ENCODE measurements at places on chromosomes 13 and 19.

DNA sequence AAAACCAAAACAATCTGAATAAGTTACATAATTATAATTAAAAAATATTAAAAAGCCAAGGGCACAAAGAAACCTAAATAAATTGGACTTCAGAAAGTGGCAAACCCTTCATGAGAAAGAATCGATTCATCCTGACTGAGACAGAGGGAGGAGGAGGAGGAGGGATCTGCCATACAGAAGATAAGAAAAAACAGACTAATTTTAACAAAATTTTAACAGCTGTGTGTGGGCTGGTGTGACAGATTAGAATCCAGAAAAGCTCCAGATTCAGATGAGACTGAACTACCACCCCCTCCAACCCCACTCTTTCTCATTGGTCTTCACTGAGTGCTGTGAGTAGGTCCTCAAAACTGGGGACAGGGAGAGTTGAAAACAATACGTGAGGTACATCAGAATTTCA, 111.5 kb upstream of the HTR2A start:
- DNase-seq, result no peak

DNA sequence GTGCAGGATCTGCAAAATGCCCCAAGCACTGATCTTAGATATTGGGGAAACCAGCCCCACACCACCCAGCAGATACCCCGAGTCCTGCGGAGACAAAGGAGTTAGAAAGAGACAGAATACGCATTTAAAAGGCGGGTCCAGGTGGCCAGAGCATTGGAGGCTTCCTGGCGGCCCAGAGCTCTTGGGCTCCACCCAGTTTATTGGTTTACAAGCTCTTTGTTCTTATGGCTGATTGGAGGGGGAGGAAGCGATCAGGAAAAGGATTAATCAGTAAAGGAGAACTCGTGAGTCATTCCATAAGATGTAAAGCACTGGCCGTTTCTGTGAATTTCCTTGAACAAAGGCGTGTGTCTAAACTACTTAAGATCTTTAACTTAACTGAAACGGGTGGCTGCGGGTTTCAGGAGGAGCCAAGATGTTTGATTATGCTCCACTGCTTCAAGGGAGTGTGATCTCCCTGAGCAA, 926 bp downstream of the ZNF587 start:
- peak; percentile 2 for DNase-seq

GRCh38 chr13:78520425-78520824, 82.9 kb downstream of the POU4F1 start:
- no peak for DNase-seq

GRCh38 chr13:91292630-91293221, 54.8 kb upstream of the MIR17HG start:
- DNase-seq, result no peak

DNA sequence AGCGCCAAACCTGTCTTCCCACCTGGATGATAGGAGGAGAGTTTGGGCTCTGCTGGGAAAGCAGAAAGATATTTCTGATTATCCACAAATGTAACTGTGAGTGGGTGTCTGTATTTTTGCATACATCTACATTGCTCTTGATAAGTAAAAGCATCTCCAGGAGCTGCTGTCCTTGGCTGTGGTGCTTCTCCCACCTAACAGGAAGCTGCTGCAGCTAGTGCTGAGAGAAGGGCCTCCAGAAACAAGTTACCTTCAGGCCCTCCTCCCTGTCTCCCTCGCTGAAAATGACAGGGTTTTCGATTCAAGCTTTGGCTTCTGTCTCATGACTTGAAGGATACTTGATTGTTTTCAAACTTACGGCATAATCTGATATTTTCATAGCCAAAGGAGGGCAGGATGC, 90.1 kb downstream of the FOXO1 start:
- no peak for DNase-seq

GRCh38 chr19:1923319-1923718, 17.7 kb upstream of the CSNK1G2 start:
- no peak for DNase-seq

- DNase-seq, result no peak
Observed at GRCh38 chr13:20230913-20231838, 943 bp downstream of the GJB6 start.

GRCh38 chr13:44451126-44451525, 77.5 kb downstream of the SERP2 start:
- no peak for DNase-seq

GRCh38 chr19:42295831-42296525, 6.0 kb upstream of the PRR19 start:
- DNase-seq, result no peak

- DNase-seq, result no peak
Observed at GRCh38 chr19:7873304-7874075, 700 bp downstream of the PRR36 start.

DNA sequence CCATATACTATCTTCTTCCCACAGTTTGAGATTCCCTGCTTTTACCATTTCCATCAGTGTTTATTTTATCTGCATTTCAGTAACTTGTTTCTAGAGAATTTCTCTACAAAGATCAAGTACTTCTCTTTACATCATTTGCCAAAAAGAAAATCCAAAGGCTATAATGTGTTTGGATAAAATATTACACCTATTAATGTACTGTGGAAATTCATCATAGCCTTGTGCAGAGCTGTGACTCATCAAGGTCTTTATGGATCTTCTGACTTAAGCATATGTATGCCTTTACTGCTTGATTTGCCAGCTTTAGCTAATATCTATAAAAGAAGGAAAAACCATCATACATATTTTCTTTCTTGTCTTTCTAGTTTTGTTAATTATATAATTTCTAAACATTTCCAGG, 9.6 kb upstream of the HTR2A start:
- no peak for DNase-seq

- no peak for DNase-seq
Observed at GRCh38 chr13:110227416-110227815, 79.5 kb downstream of the COL4A1 start.

DNA sequence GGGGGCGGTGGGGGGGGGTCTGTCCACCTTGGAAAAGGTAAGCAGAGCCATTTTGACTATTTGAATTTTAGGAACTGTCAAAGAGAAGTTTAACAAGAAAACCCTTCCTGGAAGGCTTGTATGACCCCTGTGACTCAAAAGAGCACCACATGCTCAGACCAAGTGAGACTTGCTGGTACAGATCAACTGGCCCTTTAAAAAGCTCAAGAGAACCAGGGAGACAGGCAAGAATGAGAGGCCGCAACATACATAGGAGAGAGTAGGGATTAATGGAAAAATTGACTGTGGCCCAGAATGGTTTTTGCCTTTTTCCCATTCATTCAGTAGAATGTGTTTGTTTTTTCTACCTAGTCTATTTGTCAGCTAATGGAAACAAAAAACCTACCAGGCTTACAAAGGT, 26.2 kb upstream of the ATP8A2 start:
- no peak for DNase-seq

DNA sequence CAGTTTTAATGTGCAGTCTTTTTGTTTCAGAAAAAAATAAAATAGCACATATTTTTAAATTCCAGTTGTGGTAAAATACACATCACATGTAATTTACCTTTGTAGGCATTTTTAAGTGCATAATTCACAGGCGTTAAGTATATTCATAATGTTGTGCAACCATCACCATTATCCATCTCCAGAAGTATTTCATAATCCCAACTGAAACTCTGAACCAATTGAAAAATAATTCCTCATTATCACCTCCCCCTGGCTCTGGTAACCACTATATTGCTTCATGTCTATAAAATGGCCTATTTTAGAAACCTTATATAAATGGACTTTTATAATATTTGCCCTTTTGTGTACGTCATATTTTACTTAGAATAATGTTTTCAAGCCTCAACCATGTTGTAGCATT, 756.5 kb upstream of the KLHL1 start:
- DNase-seq, result no peak

GRCh38 chr19:1752757-1753728, at the start of gene ONECUT3:
ONECUT3 (plus strand) TSS chr19:1753506; CDS start chr19:1753663, 157 bp downstream.
- no peak for DNase-seq

DNA sequence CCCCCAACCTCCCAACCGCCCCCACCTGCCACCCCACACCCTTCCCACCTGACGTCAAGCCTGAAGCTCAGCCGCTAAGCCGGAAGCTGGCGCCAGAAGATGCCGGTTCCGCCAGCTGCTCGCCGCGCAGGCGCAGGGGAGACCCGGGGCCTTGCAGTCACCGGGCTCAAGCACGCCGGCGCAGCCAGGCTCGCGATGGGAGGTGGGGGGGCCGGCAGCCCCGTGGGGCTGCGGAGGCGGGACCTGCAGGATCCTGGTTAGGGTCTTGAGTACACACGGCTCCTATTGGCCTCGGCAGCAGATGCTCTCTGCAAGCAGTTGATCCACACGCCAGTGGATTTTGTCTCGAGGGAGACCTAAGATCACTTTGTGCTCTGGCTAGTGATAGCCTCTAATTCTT, at the start of gene LIG4:
Gene LIG4, minus strand, starts transcription at position 101 of the 400 bp plus-strand sequence. CDS start 4,268 bp downstream, outside the sequence.
- DNase-seq, result peak; percentile 83

DNA sequence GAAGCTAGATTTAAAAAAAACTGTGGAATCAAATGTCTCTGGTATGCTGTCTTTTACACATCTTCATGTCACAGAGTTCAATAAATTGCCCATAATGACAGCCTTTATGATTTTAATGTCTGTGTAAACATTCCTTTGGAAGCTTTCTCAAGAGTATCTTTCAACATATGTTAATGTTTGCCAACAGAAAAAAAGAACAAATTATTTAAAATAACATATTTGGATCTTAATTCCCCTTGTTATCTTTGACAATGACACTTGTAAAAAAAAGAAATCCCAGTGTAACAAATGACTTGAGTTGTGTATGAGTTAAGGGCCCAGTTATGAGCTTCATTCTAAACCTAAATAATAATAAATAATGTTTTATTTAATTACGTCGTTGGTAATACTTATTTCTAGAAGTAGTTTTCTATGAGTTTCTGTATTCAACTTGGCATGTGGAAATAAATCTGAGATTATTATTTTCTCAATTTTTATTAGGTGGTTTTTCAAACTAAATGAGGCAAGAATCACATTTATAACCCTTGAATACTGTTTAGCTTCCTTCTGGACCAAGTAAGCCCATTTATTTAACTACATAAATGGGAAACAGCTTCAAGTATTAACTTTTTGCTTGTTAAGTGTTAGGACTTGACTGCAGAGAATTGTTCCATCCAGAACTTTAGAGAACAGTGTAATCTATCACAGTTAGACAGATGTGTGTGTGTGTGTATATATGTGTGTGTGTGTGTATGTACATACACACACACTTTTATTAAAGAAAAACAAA, 182.1 kb downstream of the POSTN start:
- DNase-seq, result no peak

DNA sequence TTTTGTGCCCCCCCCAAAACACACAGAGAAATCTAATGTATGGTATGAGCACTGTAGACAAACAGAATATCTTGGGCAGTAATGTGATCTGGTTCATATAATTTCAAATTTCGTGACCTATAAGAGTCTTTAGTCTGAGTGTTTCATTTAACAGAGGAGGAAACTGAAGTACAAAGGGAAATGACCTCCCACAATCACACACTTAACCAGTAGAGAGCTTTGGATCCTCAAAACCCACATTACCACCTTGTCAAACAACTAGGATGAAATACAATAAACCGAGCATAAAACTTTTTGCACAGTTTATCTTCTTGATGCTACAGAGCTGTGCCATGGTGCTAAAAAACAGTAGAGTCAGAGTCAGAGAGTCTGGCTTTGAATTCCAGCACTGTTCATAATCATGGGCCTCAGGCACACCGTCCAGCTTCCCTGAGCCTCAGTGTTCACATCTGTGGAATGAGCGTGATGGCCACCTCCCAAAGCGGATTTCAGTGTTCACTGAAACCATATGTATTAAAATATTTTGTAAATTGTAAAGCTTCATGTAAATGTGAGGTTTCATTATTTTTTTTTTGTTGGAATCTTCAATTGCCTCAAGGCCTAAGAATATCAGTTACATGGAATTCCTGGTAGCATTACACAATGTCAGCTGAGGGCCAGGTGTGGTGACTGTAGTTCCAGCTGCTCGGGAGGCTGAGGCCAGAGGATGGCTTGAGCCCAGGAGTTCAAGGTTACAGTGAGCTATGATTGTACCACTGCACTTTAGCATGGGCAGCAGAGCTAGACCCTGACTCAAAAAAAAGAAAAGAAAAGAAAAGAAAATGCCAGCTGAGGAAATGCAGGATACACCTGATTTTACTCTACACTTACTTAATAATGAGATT, 126.4 kb upstream of the FRY start:
- DNase-seq, result no peak

- no peak for DNase-seq
Observed at GRCh38 chr13:62173958-62174357, 758.3 kb upstream of the PCDH20 start.

GRCh38 chr13:99363949-99364348, 56.8 kb upstream of the GPR183 start:
- no peak for DNase-seq

- no peak for DNase-seq
Observed at GRCh38 chr19:15986701-15987100, 37.9 kb downstream of the OR10H4 start.

Data from amniotic stem cell (primary cell).